ENCODE measurements at places on chromosomes 13 and 19.

DNA sequence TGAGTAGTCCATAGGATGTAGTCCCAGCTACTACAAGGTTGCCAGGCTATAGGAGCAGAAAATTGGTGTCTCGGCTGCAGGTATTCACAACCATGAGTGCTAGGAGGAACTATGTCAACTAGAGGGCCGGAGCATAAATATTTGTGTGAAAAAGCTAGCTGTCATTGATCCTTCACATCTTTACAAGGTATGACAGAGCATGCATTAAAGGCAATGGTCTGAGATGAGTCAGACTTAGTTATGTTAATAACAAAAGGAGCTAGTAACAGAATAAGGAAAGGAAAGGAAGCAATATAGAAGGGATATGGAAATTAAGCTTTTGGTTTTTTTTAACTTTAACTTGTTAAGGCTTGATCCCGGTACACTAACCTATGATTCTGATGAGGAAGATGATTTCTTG lies 40.9 kb upstream of the PSG9 start:
- DNase-seq: no peak

DNA sequence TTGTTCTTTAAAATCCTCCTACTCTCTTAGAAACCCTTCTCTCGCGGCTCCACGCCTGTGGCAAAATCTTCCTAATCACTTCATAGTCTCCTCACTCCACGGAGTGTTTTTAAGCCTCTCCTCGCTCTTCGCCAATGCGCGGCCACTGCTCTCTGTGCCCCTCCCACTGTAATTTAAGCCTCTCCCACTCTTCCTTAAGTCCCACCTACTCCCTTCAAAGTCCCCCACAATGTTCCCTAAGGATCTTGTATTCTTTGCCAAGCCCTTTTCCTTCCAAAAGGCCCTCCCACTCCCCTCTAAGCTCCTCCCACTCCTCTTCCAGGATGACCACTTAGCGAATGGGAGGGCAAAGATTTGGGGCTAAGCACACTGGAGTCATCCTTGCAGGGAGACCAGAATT lies 1.3 kb downstream of the FIZ1 start:
- no peak for DNase-seq

DNA sequence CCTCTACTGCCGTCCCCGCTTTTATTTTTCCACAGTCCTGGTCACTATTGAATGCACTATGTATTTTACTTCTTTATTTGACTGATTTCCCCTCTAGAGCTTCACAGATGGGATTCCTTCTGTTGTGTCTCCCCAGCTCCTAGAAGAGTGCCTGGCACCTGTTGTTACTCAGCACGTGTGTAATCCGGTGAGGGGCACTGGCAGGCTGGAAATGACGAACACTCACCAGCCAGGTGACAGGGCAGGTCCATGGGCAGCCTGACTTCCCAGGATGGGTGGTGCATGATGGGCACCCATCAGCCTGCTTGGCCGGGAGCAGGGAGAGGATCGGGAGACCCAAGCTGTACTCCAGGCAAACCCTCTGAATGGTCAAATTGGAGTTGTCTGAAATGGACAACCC lies 67.2 kb downstream of the CEBPG start:
- DNase-seq: no peak

DNA sequence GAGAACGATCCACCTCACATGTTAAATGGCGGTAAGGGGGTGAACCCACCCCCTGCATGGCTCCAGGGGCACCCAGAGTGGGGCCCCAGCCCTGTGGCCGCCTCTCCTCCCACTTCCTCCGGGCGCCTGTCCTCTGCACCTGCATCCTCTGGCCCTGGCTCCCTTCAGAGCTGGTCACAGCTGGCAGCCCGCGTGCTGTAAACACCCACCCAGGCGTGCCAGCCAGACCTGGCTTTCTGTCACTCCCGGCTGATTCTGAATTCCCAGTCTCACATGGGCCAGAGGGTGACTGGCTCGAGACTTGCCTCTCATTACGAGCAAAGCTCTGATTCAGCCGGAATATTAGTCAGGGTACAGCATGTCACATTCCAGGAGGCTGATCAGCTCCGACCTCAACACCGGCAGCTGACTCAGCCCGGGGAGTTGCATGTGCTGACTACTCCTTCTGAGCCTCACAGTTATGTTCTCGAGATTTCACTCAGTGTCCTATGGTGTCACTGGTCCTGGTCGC lies 75.1 kb downstream of the GNG7 start:
- DNase-seq: no peak

Measured in T-helper 2 cell (primary cell).